ENCODE measurements at places on chromosomes 1 and 21.

- no peak for DNase-seq
These were observed 10.6 kb downstream of the ZZZ3 start for GRCh38 chr1:77671836-77672235.

GRCh38 chr1:1782399-1783221 is 4.3 kb upstream of the NADK start:
- no peak for DNase-seq

GRCh38 chr21:46060596-46061061 is 37.3 kb upstream of the COL6A2 start:
- no peak for DNase-seq

- no peak for DNase-seq
These were observed 904 bp downstream of the GJB3 start for GRCh38 chr1:34781844-34782391.

- DNase-seq = no peak
These were observed 2164.2 kb downstream of the NCAM2 start for GRCh38 chr21:23162198-23162946.

- DNase-seq = no peak
These were observed 8.3 kb downstream of the RNASEL start for GRCh38 chr1:182580736-182581135.

DNA sequence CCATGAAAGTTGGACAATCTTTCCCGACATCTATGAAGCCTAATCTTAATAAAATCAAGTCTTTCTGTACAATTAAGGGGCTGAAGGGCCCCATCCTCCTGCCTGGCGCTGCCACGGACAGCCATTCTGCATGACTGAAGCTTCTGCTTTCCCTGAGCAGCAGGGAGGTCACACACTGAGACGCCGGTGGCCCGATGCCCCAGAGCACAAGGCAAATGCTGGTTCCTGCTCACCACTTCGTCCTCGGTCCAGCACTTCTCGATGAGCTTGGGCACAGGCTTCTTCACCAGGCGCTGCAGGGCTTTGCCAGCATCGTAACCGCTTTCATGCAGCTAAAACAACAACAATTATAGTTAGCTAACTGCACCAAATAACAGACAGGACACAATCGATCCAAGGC is 147.8 kb downstream of the SLC45A1 start:
- DNase-seq = no peak

GRCh38 chr21:21187579-21187978 is 189.4 kb downstream of the NCAM2 start:
- no peak for DNase-seq

DNA sequence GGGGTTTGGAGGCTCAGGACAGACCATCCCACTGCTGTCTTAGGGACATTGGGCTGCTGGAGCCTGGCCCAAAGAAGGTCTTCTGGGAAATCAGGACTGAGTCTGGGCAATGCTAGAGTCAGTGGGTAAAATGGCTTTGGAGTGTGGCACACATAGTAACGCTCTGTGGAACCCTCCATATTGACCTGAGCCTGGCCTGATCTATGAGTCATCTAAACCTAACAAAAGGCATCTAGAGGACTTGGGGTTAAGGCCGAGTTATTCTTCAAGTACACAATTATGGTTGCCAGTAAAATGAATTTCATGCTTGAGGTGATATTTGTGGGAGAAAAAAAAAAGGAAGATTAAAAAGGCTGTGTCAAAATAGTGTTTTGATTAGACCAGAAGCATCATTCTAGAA is 77.7 kb downstream of the ST6GALNAC5 start:
- DNase-seq = no peak

- no peak for DNase-seq
These were observed 35.4 kb downstream of the TMPRSS15 start for GRCh38 chr21:18368205-18368604.

DNA sequence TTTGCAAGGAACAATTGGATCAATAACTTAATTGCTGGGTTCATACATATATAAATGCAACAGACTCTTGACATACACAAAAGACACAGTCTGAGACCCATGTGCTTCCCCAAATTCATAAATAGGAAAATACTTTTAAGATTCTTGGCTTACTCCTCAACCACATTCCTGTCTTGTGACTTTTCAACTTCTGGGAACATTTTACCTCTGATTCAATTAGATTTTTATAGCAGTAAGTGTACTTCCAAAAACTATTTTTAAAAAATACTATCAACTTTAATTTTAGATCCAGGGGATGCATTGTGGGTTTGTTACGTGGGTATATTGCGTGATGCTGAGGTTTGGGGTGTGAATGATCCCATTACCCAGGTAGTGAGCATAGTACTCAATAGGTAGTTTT is 406.7 kb downstream of the RPS6KC1 start:
- DNase-seq = no peak

GRCh38 chr1:66327588-66327987 is 206.4 kb upstream of the SGIP1 start:
- DNase-seq = no peak

GRCh38 chr1:228346731-228347130 is 59.9 kb downstream of the TRIM11 start:
- no peak for DNase-seq

GRCh38 chr1:47231301-47232186 is 481 bp downstream of the TAL1 start:
- DNase-seq = no peak

- no peak for DNase-seq
These were observed 14.7 kb upstream of the GPR37L1 start for GRCh38 chr1:202107801-202108731.

DNA sequence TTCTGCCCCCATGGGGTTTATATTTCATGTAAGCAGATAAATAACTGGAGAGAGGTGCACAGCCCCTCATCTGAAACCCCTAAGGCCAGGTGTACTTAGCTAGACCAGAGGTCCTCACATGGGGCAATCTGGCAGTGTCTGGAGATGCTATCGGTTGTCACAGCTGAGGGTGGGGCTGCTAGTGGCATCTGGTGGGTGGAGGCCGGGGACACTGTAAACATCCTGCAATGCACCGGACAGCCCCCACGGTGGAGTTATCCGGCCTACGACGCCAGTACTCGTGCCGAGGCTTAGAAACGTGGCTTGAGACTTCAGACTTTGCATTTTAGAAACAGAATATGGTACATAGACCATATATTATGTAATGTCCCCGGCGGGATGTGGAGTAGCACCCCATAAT is 186.5 kb upstream of the VAMP3 start:
- no peak for DNase-seq

DNA sequence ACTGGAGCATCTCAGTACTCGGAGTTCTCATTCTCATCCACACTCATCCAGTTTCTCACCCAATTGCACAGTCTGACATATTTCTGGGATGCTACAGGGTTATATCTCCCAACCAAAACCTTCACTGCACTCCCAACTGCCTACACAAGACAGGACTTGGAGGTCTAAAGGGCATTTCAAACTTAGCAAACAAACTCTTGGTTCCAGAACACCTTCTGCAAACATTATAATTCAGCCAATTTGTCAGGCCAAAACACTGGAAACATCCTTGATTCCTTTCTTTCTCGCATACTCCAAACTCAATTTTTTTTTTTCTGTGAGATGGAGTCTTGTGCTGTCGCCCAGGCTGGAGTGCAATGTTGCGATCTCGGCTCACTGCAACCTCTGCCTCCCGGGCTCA is 7.9 kb downstream of the SLAMF1 start:
- DNase-seq = no peak

DNA sequence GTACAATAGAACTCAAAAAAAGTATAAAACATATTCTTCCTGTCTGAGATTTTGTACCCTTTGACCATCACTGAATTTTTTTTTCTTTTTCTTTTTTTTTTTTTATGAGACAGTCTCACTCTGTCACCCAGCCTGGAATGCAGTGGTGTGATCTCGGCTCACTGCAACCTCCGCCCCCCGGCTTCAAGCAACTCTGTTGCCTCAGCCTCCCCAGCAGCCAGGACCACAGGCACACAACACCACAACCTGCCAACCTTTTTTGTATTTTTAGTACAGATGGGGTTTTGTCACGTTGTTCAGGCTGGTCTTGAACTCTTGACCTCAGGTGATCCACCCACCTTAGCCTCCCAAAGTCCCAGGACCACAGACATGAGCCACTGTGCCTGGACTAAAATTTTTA is 10.4 kb downstream of the SDCCAG8 start:
- no peak for DNase-seq

DNA sequence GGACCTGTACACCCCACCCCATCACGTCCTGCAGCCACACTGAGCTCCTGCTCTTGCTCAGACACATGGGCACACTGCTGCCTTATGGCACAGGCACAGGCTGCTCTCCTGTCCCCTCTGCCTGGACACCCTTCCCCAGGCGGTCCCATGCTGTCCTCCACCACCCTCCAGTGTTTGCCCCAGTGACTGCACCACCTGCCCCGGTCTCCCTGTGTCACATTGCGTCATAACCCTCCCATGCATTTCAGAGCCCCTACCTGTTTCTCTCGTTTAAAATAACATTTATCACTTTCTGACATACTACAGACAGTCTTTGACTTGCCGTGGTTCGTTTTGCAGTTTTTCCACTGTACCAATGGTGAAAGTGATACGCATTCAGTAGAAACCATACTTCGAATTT is 159.2 kb downstream of the CAMTA1 start:
- DNase-seq = no peak

DNA sequence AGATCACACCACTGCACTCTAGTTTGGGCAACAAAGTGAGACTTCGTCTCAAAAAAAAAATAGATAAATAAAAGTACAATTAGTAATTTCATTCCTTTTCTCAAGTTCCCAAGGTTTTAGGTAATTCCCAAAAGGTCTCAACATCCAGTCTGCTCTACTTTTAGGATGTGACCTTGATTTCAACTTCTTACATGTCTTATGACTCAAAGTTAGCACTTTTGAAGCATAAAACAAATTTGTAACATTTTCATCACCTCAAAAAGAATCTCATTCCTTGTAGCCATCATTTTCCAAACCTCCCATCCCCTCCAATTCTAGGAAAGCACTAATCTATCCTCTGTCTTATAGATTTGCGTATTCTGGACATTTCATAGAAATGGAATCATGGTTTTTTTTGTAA is 32.2 kb downstream of the SNX27 start:
- no peak for DNase-seq

DNA sequence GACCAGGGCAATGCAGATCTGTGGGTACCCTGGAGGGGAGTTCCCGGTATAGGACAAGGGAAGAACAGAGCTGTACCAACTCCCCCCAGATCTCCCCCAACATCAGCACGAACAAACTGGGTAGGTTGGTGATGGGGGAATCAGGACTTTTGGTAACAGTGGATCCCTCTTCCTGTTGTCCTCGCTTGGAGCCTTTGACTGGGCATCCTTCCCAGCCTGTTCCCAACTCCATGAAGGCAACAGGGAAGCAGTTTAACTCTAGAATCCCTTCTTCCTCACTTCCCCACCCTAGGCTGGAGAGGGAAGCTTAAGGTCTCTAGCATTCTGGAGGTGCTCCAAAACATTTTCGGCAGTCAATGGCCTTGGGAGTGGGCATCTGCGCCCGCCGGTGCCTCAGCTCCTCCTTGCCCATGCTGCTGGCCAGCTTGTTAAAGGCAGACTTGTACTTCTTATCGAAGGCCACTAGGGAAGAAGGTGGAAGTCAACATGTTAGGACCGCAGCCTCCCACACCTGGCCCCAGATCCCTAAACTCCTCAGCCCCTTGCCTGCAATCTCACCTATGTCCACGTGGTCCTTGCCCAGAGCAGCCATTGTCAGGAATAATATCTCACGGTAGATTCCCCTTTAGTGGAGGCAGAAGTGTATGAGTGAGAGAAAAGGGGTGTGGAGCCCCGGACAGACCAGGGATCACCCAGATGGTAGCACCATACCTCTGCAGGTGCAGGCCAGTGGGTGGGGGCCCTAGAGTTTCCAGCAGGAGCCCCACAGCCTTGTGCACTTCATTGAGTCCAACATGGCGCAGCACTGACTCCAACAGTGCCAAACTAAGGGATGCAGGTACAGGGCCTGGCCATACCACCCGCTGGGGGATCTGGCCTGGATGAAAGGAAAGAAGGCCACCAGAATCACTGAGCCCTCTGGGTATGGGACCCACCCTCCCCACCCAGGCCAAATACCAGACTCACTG is 7.5 kb upstream of the GATAD2B start:
- DNase-seq = no peak

DNA sequence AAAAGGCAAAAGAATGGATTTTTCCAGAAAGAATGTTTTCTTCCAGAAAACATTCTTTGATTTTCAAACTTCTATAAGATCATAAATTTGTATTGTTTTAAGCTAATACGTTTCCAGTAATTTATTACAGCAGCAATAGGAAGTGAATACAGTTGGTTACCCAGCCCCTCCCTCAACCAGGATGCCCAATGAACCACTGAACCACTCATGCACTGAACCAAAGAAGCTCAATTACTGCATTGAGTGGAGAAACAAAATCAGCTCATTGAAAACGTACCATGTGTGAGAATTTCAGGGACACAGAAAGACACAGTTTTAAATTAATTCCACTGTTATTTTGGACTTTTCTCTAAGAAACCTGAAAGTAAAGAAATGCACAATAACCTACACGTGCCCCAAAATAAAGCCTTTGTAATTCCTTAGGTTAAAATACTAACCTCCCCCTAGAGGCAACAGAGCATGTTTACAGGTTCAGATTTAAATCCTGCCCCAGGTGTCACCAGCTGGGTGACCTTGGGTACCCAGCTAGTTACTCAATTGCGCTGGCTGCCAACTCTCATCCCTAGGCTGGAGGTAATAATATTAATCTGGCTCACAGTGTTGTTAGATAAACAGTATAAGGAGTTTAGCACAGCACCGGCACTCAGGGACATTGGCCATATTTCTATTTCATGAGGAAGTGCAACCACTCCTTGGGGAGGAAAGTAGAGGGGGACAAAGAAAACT is 111.7 kb downstream of the NMNAT2 start:
- no peak for DNase-seq

GRCh38 chr1:56940039-56940438 is 25.8 kb downstream of the C8B start:
- DNase-seq = no peak
